Activated CD4-positive, alpha-beta T cell treated with anti-CD3 and anti-CD28 coated beads for 36 hours (primary cell): ENCODE measurements at places on chromosomes 3 and 15. TPM values are rescaled to one million over a fixed set of nuclear protein-coding genes. Genes with fewer than 3 reads are reported as not detected.

GRCh38 chr3:149374391-149374790, 3.1 kb downstream of the TM4SF1 start:
- no peak overlapping the region for H3K27ac ChIP-seq
- H3K4me1 ChIP-seq = no peaks in the 10 kb centered on the region
- H3K36me3 ChIP-seq = no peaks in the 10 kb centered on the region
- H3K27me3 ChIP-seq = peaks cover 2% of the 10 kb centered on the region

- peaks cover 8% of the 10 kb centered on the region for H3K27me3 ChIP-seq
- DNase-seq = no peak
- H3K4me1 ChIP-seq = no peaks in the 10 kb centered on the region
- no peak overlapping the region for H3K27ac ChIP-seq
Measured at GRCh38 chr15:51212909-51213308, 118.2 kb upstream of the TNFAIP8L3 start.

- no peak for DNase-seq
- H3K36me3 ChIP-seq = no peaks in the 10 kb centered on the region
- no peaks in the 10 kb centered on the region for H3K27me3 ChIP-seq
- H3K27ac ChIP-seq = no peak overlapping the region
Measured at GRCh38 chr3:177463863-177464262, 266.6 kb upstream of the TBL1XR1 start.

DNA sequence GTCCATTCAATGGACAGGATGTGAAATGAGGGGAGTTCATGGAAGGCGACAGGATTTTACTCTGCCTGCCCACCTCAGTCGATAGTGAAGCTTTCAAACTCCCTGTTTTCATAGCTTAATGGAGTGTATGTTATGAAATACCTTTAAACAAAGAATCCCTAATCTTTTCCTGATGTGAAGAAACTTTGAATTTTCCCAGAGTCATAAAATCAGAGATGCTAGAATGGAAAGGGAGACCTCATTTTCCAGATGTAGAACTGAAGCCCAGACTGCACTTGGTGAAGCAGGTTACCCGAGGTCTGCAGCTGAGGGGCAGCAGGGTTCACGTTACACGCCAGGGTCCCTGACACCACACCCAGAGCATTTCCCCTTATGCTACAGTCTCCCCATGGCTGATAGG, 34.7 kb upstream of the LACTB start:
- no peaks in the 10 kb centered on the region for H3K27me3 ChIP-seq
- H3K4me1 ChIP-seq = no peaks in the 10 kb centered on the region
- H3K4me3 ChIP-seq = no peak overlapping the region
- no peaks in the 10 kb centered on the region for H3K36me3 ChIP-seq

DNA sequence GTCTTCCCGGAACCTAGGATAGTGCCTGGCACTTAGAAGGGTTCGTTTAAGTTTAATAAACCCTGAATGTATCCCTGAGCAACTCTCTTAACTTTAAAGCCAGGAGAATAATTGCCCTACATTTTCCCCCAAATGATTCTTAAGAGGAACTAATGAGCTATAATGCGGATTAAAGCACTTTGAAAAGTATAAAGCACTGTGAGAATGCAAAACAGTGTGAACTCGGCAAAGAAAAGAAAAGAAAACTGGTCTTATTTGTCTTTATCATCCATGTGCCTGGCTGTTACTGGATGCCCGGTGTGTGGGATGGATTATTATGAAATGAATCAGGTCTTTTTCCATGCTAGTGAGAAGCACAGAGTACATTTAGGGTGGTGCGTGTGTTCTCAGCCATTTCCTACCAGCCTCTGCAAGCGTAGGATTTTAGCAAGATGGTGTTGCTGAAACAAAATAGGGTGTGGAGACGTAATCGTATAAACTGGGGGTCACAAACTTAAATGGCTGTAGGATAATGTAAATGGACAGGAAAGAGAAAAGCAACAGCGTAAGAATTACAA, 983 bp downstream of the KBTBD12 start:
- H3K27ac ChIP-seq = no peak overlapping the region
- no peak overlapping the region for H3K4me3 ChIP-seq
- H3K4me1 ChIP-seq = peaks cover 8% of the 10 kb centered on the region
- DNase-seq = no peak
- peaks cover 44% of the 10 kb centered on the region for H3K27me3 ChIP-seq

DNA sequence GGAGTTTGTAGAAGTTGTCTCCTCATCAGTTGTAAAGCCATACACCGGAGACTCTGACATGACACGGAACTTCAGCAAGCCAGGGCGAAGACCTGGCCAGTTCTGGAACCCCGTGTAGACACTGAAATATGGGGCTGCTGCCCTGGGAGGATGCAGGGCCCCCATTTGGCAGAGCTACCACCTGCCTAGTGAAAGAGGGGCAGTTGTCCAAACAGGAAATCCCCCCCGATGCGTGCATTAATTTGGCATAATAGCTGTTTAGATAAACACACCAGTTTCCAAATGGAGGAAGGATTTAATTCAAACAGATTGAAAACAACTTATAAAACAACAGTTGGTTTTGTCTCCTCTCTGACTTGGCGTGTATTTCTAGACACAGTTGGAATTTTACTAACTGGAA, 357.2 kb downstream of the GABRG3 start:
- DNase-seq = no peak
- H3K4me1 ChIP-seq = no peaks in the 10 kb centered on the region
- H3K4me3 ChIP-seq = no peak overlapping the region
- no peaks in the 10 kb centered on the region for H3K27me3 ChIP-seq
- no peak overlapping the region for H3K27ac ChIP-seq
- no peaks in the 10 kb centered on the region for H3K36me3 ChIP-seq

DNA sequence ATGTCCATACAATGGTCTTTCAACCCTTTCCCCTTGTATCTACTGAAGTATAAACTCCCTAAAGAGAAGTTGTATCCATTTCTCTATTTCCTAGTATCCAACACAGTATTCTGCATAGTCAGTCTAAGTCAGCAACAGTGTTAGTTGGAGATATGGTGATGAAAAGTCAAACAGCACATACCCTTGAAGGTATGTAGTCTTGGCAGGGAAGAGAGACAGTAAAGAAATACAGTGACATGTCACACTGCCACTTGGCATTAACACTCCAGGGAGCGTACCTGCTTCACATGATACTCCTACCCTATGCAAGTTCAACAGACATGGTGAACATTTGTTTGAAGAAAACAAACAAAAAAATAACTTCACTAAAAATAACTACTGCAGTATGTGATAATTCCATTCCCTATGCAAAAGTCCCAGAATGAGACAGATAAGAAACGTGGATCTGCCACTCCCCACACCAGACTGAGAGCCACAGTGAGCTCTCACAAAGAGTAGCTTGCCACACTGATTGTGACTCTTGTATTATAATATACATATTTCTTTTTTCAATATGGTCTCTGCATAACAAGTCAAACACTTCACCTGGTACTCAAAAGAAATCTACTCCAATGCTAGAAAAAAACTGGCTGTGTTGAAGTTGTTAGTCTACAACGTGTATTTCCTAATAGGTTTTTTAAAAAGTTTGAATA, 5.9 kb downstream of the PDCD10 start:
- DNase-seq = no peak
- peaks cover 13% of the 10 kb centered on the region for H3K36me3 ChIP-seq
- H3K4me1 ChIP-seq = peaks cover 68% of the 10 kb centered on the region
- no peaks in the 10 kb centered on the region for H3K27me3 ChIP-seq
- H3K27ac ChIP-seq = peak overlapping the region; percentile 14

DNA sequence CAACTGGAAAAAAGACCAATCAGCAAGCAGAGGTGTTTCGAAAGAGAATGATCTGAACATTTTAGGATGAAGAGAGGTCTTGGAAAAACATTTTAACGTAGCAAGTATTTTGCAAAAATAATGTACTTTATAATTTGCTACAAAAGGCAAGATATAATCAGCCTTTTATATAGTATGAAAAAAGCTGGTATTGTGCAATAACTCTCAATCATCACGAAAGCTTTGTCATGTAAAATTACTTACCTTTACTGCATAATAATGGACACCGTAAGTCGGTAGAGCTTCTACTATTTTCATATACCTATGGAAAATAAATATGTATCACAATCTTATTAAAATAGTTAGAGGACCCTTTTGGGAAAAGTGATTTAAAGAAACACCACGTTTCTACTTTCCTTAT, 95.7 kb upstream of the LMOD3 start:
- peaks cover 16% of the 10 kb centered on the region for H3K4me1 ChIP-seq
- no peak for DNase-seq
- no peak overlapping the region for H3K27ac ChIP-seq
- H3K4me3 ChIP-seq = no peak overlapping the region
- H3K36me3 ChIP-seq = no peaks in the 10 kb centered on the region
- H3K27me3 ChIP-seq = peaks cover 3% of the 10 kb centered on the region

GRCh38 chr3:141000027-141000663, 51.0 kb upstream of the SPSB4 start:
- H3K36me3 ChIP-seq = no peaks in the 10 kb centered on the region
- no peak overlapping the region for H3K4me3 ChIP-seq

DNA sequence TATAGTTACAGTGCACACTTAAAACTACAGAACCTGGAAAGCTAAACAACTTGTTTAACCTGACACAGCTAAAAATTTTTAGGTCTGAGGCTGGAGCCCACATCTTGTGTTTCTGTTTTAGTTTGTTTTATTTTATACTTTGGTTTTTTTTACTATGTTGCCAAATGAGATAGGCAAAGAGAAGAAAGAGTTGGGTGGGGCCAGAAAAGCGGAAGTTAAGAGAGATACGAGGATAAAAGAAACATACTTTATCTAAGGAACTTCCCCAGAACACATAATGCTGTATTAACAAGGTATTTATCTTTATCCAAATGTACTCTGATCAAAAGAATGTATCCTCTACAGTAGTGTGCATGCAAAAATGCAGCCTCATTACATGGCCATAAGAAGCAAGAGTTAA, 1145.7 kb downstream of the EPHA3 start:
- no peaks in the 10 kb centered on the region for H3K4me1 ChIP-seq
- H3K27ac ChIP-seq = no peak overlapping the region
- H3K27me3 ChIP-seq = no peaks in the 10 kb centered on the region
- H3K4me3 ChIP-seq = no peak overlapping the region

GRCh38 chr15:92596623-92597022, 59.0 kb downstream of the FAM174B start:
- no peak overlapping the region for H3K4me3 ChIP-seq
- no peak overlapping the region for H3K27ac ChIP-seq
- no peak for DNase-seq
- peaks cover 15% of the 10 kb centered on the region for H3K27me3 ChIP-seq

- peak overlapping the region; percentile 90 for H3K27ac ChIP-seq
- no peaks in the 10 kb centered on the region for H3K27me3 ChIP-seq
Measured at GRCh38 chr3:187974871-187975271, 179.1 kb upstream of the LPP start.

GRCh38 chr3:102143536-102143935, 291.3 kb upstream of the ZPLD1 start:
- no peaks in the 10 kb centered on the region for H3K4me1 ChIP-seq
- H3K4me3 ChIP-seq = no peak overlapping the region
- H3K27ac ChIP-seq = no peak overlapping the region

GRCh38 chr3:25817107-25817506, 27.2 kb downstream of the OXSM start:
- H3K27ac ChIP-seq = no peak overlapping the region
- DNase-seq = no peak
- no peaks in the 10 kb centered on the region for H3K36me3 ChIP-seq
- peaks cover 10% of the 10 kb centered on the region for H3K4me1 ChIP-seq

DNA sequence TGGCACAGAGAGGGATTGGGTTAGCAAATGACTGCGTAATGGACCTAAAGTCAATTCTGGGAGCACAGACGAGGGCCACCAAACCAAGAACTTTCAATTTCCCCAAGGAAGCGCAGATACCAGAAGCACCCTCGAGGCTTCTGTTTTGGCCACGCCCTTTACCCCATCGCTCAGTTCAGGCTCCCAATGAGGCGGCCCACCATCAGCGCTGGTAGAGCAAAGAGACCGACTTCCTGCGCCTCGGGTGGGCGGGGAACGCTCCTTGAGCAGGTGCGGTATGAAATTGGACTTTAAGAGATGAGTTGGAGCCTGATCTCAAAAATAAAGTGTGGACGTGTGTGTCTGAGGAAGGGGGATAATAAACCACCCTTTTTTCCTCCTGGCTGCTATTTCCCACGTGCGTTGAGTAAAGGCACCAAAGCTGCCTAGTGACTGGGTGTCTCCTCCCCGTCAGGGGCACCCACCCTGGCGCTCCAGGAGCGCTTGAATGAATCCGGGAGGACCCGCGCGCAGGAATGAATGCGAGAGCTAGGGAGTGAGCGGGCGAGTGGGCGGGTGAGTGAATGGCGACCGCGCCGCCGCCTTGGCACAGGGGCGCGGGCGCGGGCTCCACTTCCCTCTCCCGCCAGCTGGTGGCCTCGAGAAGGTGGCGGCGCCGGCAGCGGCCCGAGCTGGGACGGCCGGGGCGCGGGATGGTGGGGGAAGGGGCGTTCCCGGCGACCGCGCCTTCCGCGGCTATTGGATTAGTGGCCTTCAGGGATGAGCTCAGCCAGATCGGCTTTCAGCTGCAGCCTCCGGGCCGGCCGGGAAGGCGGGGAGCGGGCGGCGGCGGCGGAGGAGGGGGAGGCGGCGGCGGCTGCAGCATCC, at the start of gene SPSB4:
Gene SPSB4, plus strand, starts transcription at position 772 of the 867 bp plus-strand sequence. CDS start 14,758 bp downstream, outside the sequence.
- DNase-seq = peak; percentile 58
- H3K36me3 ChIP-seq = no peaks in the 10 kb centered on the region
- peaks cover 7% of the 10 kb centered on the region for H3K4me1 ChIP-seq
- peaks cover 44% of the 10 kb centered on the region for H3K27me3 ChIP-seq
- peak within 1 kb of the TSS; percentile 61 for H3K4me3 ChIP-seq

Gene TM4SF18
- not detected for total RNA-seq

Gene NPAP1
- not detected for total RNA-seq

Gene SLC25A20
- 18.5 TPM for total RNA-seq

Gene ZNF660
- total RNA-seq = 0.89 TPM

Gene INKA1
- total RNA-seq = 0.50 TPM

Gene OXSM
- 18.1 TPM for total RNA-seq
